ENCODE measurements at places on chromosomes 5 and 9.

DNA sequence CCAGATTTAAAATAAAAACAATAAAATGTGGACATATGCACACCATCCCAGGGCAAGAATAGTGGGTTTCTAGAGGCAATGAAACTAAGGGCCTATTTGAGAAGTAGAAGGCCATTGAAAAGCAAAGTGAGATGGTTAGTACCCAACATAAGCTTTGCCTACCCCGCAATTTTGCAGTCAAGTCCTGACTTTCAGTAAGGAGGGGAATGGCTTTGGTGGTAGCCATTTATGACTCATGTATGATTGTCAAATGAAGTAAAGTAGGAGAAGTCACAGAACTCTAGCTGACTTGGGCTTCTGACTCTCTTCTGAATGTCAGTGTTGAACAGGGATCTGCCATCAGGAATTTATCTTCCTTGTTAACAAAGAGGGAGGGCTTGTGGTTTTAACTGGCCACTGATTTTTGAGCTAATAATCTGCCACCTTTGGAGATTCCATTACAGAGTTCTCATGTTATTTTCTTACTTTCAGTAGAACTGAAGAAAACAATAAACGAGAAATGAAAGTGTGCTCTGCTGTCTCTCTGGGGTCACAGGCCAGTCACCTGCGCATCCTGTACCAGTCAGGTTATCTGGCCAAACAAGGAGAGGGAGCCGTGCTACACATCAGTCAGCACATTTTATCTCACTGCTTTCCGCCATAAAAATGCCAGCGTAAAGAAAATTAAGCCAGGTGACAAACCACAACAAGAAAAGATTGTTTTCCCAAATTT lies 14.3 kb upstream of the SNCAIP start:
- DNase-seq, result no peak

DNA sequence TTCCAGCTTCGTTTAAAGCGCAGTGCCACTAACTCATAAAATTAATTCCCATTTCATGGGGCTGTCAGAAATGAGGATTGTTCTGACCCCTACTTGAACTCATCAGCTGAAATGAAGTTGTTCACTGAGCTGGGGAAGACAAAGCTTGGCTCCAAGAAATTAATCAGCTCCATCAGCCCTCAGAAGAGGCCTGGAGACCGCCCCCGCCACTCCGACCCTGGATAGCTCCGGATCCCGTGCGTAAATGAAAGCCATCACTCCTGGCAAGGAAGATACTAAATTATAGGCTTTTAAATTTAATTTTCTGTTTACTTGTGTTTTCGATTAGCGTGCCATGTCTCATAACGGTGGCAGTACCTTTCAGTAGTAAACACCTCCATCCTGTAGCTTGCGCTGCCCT lies 142.8 kb upstream of the IRX2 start:
- DNase-seq, result no peak

- no peak for DNase-seq
Measured at GRCh38 chr5:172699999-172700364, 58.9 kb downstream of the NEURL1B start.

DNA sequence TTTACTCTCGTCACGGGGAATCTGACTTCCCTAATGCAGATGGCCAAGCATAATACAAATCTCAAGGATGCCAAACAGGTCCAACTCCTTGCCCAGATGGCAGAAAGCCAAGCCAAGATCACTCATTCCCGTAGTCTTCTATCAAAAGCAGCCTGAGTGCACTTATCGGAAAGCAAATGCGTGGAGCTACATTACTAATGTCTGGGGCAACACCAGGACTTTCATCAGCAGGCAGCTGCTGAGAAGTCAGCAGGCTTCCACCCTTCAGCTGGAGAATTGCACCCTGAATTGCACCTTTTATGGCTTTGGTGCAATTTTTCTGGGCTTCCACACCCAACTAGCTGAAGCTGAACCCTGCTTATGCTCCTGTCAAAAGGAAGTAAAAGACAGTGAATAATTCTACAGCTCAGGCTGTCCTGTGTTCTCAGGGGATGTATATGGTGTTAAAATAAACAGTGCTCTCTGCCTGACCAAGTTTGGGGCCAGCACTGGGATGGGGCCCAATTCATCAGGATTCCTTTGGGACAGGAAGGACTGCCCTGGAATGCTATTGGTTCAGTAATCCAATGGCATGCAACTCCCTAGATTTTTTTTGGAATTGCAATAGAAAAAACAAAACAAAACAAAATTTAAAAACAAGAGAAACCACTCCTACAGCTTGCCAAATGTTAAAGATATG lies 92.6 kb downstream of the DPYSL3 start:
- no peak for DNase-seq

DNA sequence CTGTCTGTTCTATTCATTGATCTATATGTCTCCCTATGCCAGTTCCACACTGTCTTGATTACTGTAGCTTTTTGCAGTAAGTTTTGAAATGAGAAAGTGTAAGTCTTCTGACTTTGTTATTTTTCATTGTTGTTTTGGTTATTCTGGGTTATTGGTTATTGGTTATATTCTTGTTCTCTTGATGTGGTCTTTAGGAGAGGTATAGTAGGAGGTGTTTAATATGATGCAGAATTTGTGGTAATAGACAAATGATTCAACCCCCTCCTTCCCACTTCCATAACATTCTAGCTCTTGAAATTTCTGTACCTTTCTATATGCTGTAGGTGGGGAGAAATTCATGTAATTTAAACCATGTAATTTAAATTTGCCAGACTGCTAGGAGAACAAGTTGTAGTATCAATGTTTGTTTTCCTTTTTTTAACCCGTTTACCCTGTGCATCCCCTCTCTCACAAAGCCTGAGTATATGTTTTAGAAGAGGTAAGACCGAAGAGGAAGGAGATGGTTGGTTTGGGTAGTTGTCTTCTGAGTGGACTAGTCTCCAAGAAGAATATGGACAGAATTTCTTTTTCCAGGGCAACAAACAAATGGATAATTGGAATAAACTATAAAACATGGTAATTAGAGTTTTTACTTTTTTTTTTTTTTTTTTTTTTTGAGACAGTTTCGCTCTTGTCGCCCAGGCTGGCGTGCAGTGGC lies 19.2 kb downstream of the ANKHD1 start:
- no peak for DNase-seq

DNA sequence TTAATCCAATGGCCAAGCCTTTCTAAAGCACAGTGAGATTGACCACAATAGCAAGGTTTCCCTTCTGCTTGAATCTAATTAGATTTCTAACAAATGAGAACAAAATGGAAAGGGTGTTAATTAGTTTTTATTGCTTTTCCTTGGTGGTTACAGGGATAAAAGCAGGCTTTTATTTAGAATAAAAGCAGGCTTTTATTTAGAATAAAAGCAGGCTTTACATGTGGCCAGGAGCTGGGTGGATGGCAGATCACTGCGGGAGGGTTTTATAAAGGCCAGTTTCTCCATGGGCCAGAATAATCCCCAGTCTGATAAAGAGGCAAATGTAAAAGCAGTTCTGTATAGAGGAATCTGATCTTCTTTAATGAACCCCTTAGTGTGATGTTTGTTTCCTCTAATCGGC lies 470.2 kb downstream of the TMEM232 start:
- no peak for DNase-seq

GRCh38 chr9:92749071-92749933 lies 15.3 kb downstream of the BICD2 start:
- DNase-seq, result no peak

GRCh38 chr9:100019541-100019940 lies 79.3 kb downstream of the ERP44 start:
- DNase-seq, result no peak

Measured in NCI-H510A treated with DMSO at 0.1 percent for 48 hours (cell line).